Mesothelial cell of epicardium (in vitro differentiated cells): ENCODE measurements at places on chromosomes 6 and 20. TPM values are rescaled to one million over a fixed set of nuclear protein-coding genes. Genes with fewer than 3 reads are reported as not detected.

GRCh38 chr20:53643031-53643832 is 49.6 kb upstream of the ZNF217 start:
- DNase-seq, result no peak

DNA sequence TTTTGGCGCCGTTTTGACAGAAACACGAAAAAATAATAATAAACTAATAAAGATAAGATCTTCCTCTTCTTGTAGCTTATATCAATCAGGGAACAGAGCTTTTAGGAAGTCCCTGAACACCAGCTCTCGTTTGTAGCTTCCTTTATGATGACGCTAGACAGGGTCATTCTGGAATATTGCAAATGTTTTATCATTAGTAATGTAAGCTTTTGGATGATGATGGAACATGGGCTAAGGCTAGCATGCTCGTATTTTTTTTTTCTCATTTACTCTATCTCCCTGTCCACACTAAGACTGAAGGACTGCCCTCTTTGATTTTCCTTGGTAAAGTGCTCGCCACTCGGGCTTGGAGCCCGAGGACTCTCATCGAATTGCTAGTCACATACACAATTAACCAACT is 22.1 kb upstream of the POM121L2 start:
- DNase-seq, result no peak

DNA sequence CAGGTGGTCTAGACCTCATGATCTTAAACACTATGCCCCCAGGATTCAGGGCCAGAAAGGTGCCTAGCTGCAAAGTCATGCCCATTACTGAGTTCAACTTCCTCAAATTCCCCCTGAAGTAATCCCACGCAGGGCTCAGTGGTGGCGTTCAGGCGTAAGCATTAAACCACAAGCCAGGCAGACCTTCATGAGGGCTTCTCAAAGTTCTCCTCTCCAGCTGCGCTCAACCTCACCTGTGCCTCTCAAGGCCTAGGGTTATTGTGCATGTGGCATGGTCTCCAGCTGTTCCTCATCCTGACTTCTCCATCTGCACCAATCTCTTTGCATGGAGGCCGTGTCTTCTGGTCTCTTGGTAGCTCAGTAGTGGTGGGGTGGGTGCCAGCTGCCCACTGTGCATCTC is 113.6 kb downstream of the TSHZ2 start:
- no peak for DNase-seq

- DNase-seq, result no peak
Observed at GRCh38 chr20:40749985-40750506, 61.0 kb upstream of the MAFB start.

DNA sequence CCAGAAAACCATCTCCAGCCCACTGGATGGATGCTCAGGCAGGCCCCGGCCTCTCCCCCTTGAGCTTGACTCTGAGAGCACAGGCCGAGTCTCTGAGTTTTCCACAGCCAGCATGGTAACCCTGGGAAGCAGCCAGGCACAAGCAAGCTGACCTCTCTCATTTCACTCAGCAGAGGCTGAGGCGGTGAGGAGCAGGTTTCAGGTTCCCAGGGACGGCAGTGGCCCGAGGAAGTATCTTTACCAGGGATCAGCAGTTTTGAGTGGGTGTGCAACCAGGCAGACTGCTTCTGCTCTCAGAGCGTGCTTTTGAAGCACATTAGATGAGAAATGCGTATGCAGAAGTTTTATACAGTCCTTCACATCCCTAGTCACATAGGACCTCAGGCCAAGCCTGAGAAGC is 12.6 kb downstream of the HCK start:
- no peak for DNase-seq

DNA sequence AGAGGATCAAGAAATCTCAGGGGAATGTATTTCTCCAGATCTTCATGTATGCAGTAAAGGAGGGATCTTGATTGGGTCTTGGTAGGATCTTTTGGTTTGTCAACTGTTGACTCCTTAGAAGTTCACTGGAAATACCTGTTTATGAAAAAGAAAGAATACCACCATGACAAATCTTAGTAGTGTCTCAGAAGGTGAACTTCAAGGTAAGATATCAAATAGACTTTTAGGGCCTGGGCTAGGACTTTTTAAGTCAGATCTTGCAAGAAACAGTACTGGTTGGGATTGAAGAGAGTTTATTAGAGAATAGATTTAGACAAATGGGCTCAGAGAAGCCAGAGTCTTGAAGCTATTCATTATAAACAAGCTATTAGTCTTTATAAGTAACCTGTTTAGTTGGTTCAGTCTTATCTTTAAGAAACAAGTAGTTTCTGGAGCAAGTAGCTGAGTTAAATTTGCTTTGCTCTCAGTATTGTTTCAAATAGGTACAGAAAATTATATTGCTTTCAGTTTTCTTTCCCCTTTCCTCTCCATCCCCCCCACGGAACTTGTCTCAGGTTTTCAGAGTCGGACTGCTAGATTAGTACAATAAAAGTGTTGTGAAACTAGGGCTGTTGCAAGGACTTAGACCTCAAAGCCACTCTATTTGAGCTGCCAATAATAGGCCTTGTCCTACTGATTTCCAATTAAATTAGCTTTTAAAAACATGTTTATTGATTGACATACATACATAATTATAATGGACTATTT is 529.1 kb upstream of the CITED2 start:
- no peak for DNase-seq

DNA sequence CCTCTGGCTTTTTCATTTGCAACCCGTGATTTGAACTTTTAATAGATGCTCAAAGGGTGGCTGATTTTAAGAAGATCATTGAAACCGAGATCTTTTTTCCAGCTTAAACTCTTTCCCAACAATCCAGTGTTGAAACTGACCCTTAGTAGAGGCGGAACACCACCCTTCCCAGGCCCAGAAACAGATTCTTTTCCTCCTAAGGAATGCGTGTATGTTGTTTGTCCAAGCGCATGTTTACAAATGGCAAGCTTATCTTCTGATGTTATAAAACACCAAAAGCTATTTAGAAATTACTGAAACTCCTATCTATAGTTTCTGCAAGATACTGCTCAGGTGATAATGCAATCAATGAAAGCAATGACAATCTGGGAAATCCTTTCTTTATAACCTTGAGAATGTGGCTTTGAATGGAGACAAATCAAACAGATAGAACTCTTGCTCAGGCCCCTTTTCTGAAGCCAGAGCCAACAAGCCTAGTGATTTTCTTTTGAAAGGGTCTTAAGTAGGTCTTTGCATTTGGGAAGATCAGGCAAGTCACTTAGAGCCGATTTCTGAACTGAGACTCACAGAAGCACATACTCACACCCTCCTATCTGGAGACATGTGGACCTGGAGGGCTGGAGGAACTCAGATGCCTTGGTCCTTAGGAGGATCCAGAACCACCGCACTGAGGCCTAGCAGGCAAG is 9.1 kb downstream of the BANF2 start:
- DNase-seq, result no peak

- no peak for DNase-seq
Observed at GRCh38 chr20:41394931-41395666, 28.5 kb upstream of the EMILIN3 start.

DNA sequence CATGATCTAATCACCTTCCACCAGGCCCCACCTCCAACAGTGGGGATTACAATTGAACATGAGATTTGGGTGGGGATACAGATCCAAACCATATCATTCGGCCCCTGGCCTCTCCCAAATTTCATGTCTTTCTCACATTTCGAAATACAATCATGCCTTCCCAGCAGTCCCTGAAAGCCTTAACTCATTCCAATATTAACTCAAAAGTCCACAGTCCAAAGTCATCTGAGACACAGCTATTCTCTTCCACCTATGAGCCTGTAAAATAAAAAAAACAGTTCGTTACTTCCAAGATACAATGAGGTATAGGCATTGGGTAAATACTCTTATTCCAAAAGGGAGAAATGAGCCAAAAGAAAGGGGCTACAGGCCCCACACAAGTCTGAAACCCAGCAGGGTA is 222.6 kb downstream of the SOD2 start:
- no peak for DNase-seq

DNA sequence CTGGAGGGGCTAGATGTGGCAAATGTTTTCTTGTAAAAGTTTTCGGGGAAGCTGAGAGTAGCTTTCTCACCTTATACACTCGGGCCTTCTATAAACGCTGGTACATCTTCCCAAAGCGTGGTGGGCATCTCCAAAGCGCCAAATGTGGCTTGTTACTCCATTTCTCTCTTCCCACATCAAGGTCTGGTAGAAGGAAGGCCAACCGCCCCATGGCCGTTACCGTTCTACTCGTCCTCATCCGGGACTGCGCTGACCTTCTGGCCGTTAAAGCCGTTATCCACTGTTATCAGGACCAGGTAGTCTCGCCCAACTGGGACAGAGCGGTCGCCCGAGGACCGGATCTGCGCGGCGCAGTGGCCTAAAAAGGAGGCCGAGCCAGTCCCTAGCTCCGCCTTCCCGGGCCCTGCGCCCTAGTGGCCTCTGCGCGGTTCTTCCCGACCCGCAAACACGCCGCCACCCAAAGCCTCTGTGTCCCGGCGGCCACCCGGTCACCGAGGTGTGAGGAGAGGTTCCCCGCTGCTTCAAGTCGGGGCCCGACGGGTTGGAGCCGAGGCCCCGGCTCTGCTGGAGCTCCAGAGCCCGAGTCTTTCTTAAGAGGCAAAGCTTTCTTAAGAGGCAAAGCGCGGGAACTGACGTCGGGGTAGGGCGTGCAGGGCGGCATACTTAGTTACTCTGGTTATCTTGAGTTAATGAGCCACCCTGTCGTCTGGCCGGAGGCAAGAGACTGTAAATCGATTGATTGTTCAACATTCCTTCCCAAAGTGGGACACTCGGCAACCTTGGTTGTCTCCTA is 90.5 kb downstream of the GPX5 start:
- no peak for DNase-seq

DNA sequence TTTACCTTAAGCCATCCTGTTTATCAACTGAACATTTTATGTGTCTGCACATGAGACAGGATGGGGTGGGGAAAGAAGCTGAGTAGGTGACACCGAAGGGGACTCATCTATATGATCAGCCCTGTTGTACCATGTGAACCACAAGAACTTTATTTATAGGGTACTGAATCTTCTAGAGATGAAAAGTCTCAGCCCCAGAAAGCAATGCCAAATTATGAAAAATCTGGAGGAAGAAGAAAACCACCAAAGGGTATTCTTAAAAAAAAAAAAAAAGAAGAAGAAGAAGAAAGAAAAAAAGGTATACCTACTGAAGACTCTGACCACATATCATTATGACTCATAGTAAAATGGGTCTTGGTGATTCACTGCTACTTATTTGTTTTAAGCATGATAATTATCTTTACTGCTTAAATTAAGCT is 39.8 kb upstream of the HBS1L start:
- no peak for DNase-seq

GRCh38 chr6:133187114-133187513 is 54.0 kb upstream of the EYA4 start:
- DNase-seq, result no peak

DNA sequence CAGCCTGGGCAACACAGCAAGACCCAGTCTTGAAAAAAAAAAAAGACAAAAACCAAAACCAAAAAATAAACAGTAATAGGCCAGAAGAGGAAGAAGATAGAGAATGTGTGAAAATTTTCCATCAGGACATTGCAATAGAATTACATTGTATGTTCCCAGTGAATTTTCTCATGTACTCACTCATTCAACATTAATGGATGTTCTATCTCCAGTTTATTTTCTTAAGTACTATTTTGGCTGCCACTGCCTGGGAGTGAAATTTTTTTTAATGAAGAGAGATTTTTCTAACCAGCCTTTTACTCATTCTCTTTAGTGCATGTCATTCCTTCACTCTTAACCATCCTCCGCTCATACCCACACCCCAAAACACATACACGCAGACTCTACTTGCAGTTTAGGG is 282.8 kb downstream of the ALDH8A1 start:
- DNase-seq, result no peak

GRCh38 chr6:138129190-138129589 is 22.0 kb upstream of the PERP start:
- no peak for DNase-seq

GRCh38 chr6:89287351-89288028 is 27.6 kb downstream of the GABRR2 start:
- DNase-seq, result no peak

GRCh38 chr20:46085179-46085851 is 4.4 kb downstream of the NCOA5 start:
- DNase-seq, result no peak

DNA sequence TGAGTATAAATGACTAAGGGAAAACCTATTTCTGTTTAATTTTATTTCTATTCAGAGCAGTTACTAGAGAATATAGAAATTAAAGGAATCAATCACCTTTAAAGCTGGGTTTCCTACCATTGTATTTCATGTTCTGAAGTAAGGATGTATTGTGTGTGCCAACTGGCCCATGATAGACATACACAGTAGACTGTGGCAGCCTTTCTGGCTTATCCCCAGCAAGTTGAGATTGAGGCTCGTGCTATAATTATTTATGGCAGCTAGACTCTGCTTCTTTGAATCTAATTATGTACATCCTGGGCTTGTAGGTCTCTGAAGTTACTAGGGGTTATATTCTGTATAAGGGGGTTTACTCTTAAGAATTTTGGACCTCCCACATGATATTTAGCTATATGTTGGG is 44.4 kb downstream of the ZNF292 start:
- no peak for DNase-seq

- no peak for DNase-seq
Observed at GRCh38 chr6:23559587-23560343, 566.2 kb upstream of the NRSN1 start.

- DNase-seq, result no peak
Observed at GRCh38 chr6:33313105-33313708, 671 bp downstream of the TAPBP start.

DNA sequence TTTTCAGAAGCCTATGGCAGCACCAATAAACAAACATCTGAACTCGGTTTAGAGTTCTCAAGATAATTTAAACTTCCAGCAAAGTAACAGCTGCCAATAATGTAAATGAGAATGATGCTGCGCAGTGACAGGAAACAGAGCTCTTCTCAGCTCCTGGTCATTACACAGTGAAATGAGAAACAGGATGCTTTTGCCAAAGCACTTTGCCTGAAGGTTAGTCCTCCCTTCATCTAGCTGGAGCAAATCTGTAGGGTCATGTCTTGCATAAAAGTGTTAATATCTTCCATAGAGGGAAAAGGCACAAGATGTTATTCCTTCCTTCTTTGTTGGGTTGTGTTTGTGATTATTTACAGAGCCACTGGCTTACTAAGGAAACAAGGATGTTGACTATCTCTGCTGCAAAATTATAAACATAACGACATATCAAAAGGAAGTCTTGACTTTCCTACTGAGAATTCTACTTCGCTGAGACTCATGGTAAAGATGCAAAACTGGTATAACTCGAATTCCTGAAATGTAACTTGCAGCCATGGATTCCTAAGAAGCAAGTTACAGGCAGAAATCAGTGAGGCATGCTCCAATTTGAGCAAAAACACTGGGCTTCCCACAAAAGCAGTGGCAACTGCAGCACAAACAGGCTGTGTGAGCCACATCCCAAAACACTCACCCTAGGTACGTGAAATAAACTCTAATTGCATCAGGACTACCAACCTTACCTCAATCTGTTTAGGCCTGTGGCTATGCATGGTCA is 102.5 kb upstream of the BEND6 start:
- no peak for DNase-seq

- peak; percentile 42 for DNase-seq
Observed at GRCh38 chr6:117265410-117266256, at the start of gene VGLL2. VGLL2 (plus strand) TSS chr6:117265558; CDS start chr6:117265764, 206 bp downstream.

- no peak for DNase-seq
Observed at GRCh38 chr6:142985281-142985680, 40.3 kb upstream of the HIVEP2 start.

- no peak for DNase-seq
Observed at GRCh38 chr20:63432577-63433325, 39.7 kb downstream of the KCNQ2 start.

Gene NKX2-2
- total RNA-seq, result not detected in 3 replicates

Gene SNAP91
- 0.40 to 1.3 TPM (median 0.88 TPM) in 3 replicates for total RNA-seq

Gene CBLN4
- total RNA-seq, result not detected in 3 replicates

Gene C20orf202
- total RNA-seq, result 0.22 to 0.27 TPM in 2 of 3 replicates, not detected in the other

Gene EYS
- total RNA-seq, result 0.52 to 0.69 TPM (median 0.60 TPM) in 3 replicates

Gene EGFL8
- total RNA-seq, result 45.7 to 48.3 TPM (median 45.7 TPM) in 3 replicates

Gene FABP7
- 2.9 to 4.0 TPM (median 3.9 TPM) in 3 replicates for total RNA-seq

Gene MEI4
- total RNA-seq, result 1.2 to 1.5 TPM (median 1.3 TPM) in 3 replicates

Gene OVOL2
- 7.3 to 8.6 TPM (median 8.5 TPM) in 3 replicates for total RNA-seq
